Amniotic epithelial cell (primary cell): ENCODE measurements at places on chromosomes 6 and 20.

- no peak for DNase-seq
Observed at GRCh38 chr20:23346002-23346401, 4.6 kb upstream of the NXT1 start.

DNA sequence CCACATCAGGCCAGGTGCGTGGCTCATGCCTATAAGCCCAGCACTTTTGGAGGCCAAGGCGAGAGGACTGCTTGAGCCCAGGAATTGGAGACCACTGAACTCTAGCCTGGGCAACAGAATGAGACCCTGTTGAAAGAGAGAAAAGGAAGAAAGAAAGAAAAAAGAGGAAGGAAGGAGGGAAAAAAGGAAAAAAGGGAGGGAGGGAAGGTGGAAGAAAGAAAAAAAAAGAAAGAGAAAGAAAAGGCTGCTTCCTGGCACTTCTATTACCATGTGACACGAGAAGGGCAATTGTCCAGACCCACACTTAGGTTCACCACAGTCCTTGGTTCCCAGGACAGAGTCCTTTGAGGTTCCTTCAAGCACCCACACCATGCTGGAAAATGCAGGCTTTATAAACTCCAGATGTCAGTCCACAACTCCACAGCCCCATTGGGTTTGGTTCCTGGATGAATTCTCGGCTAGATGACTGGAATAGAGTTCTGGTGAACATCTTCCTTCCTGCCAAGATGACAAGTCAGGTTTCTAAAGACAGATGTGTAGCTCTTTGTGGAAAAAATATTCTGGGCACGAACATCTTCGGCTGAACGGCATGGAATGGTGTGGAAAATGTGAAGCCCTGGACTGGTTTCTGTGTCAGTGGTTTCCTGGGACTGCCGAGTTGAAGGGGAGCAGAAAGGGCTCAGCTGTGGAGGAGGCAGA lies 32.5 kb downstream of the NT5E start:
- DNase-seq: peak; percentile 49

- peak; percentile 29 for DNase-seq
Observed at GRCh38 chr6:168949981-168950857, 303.4 kb downstream of the THBS2 start.

GRCh38 chr20:14386726-14387125 lies 49.3 kb upstream of the FLRT3 start:
- no peak for DNase-seq

DNA sequence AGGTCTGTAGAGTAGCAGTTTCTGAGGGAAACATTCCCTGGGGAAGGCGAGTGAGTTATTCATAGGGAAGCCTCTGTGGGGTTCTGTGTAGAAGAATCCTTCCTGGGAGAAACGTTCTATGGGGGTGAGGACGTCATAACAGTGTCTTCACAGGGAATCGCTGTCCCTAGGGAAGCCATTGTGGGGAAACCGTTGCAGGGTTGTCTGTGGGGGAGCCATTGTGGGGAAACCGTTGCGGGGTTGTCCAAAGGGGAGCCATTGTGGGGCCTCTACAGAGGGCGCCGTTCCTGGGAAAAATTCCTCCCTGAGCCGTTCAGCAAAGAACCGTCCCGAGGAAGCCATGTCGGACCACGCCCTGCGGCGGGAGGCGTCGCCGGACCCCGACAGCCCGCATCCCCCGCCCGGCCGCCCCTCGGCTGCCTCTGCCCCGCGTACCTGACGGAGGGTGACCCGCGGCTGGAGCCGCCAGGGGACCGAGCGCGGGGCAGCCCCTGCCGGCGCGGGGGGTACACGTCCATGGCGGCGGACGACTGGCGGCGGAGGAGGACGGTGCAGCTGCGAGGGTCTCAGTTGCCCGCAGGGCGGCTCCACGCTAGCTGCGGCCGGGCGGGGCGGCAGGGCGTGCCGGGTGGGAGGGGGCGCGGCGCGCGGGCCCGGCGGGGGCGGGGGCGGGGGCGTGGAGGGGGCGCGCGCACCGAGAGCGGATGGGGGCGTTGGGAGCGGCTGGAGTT lies at the start of gene DNAAF9:
Gene DNAAF9 (minus strand): TSS at position 630 of the 731 bp plus-strand sequence. CDS start 112 bp downstream, at position 518.
- DNase-seq: peak; percentile 43

GRCh38 chr20:57712341-57712740 lies 2.5 kb upstream of the PMEPA1 start:
- DNase-seq: no peak

DNA sequence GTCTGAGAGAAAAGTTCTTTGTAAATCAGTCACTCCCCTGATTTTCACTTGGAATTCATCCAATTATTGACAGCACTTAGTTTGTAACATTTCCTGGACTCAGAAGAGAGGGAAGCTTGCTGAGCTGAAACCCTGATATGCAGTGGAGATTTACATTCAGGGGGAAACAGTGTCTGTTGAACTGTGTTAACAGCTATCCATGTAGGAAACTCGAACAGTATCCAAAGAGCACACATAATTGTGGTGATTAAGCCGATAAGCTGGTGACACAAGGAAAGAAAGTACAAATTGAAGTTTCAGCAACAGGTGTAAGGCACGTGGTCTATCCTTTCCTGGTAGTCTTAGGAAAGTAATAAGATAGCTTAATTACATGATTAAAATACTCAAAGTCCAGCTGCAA lies 78.1 kb upstream of the FLRT3 start:
- no peak for DNase-seq

DNA sequence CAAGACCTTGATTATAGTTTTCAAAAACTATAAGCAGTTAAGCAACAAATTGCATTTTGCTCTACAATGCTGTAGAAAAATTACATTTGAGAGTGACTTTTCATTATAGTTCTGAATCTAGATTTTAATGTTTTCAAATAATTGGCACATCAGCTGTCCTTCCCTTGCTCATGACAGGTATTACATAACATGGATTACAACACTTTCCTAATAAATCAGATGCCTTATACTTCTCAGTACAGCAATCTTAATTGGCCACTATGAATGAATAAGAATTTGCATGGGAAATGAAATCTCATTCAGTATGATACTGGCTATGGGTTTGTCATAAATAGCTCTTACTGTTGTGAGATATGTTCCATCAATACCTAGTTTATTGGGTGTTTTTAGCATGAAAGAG lies 29.9 kb downstream of the HSF2 start:
- peak; percentile 36 for DNase-seq

DNA sequence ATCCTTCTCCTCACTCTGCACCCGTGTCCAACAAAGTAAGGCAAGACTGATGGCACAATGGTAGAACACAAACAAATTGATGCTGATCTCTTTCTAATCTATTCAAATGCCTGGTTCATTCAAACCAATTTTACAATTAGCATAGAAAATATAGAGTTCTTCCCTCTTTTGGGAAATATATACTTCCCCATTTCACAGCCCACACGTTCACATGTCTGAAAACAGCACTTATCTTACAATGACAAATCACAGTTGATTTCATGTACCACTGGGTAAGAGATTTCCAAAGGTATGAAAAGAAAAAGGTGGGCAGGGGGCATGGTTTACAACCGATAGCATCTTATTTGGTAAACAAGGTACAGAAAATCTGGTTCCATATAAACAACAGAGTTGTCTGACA lies 137.6 kb downstream of the RNGTT start:
- no peak for DNase-seq

DNA sequence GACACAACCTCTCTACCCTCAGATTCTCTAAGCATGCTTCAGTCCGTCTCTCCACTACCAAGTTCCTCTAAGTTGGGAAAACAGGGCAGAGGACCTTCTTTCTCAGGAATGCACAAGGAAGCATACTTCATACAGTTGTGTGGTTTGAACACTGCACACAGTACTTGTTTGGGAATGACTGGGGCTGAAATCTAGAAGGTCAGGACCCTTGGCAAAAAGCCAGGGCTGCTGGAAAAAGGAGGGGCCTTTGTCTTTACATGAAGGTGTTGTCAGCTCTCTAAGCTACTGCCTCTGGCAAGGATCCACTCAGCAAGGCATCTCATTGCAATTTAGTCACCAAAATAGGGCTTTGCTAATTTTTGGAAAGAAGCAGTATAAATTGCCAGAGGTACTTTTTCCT lies 20.7 kb upstream of the HEY2 start:
- peak; percentile 7 for DNase-seq

DNA sequence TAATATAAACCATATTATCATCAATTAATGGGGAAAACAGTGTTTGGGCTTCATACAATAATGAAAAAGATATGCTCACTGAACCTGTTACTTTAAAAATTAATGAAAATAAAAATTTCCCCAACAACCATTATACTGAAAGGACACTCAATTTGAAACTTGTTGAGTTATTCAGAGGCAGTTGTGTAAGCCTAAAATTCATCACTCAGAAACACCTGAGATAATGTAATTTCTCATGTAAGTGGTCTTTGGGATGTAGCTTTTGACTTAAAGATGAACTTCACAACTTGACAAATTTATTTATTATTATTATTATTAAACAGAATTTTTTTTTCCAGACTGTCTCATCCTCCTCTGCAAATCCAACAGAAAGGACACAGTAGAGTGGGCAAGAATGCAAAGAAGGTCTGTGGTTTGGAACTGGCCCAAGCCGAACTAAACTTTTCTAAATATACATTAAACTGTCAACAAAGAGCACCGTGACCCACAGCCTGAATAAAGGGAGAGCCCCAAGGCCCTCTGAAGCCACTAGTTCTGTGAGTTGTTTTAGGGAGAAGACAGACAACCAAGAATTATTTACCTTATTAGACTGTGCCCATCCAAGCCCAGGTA lies 32.2 kb upstream of the HEY2 start:
- no peak for DNase-seq
